NCI-H1048 (cell line): ENCODE measurements at places on chromosomes 12 and 14.

- DNase-seq: peak; percentile 4
Observed at GRCh38 chr14:88013750-88014349, 8.9 kb downstream of the GPR65 start.

DNA sequence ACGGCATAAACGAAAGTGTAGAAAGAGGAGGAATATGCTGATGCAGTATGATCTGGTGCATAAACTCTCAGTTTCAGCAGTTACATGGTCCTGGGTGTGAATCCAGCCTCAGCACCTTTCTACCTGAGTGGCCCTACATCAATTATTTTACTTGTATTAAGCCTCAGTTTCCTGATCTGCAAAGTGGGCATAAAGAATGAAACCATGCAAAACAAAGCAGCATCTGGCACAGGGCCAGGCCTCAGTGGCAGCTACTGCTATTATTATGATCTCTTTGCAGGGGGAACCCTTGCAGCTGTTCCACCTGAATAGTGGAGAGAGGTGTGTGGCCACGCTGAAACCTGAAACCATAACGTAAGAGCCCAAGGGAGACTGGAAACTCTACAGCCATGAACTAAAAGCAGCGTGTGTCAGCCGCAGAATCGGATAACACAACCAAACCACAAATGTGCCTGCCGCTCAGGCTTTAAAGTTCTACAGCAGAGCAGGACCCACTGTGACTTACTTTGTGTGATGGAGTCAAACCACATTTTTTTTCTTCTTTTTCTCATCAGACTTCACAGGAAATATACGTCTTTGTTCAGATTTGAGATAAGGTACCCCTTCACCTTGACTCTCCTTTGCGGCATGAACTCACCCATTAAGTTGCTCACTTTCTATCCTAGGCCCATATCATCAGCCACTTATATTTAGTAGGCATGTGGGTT is 29.2 kb upstream of the FOS start:
- DNase-seq: no peak

- no peak for DNase-seq
Observed at GRCh38 chr14:103762036-103762435, 46.4 kb downstream of the ZFYVE21 start.

DNA sequence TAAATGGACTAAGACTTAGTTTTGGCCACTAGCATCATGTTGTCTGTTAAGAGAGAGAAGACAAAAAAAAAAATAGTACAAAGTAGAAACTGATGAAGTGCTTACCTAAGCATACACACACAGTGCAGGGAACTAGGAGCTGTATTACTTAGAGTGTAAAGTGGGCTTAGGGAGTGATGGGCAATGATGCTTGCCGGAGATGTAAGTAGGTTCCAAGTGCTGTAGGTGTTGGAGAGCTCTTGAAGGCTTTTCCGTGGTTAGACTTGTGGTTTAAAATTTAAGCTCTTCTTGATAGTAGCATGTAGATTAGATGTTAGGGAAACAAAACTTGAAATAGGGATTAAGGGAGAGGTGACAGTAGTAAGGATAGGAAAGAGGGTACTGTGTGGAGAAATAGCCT is 34.7 kb downstream of the MIA2 start:
- DNase-seq: no peak

DNA sequence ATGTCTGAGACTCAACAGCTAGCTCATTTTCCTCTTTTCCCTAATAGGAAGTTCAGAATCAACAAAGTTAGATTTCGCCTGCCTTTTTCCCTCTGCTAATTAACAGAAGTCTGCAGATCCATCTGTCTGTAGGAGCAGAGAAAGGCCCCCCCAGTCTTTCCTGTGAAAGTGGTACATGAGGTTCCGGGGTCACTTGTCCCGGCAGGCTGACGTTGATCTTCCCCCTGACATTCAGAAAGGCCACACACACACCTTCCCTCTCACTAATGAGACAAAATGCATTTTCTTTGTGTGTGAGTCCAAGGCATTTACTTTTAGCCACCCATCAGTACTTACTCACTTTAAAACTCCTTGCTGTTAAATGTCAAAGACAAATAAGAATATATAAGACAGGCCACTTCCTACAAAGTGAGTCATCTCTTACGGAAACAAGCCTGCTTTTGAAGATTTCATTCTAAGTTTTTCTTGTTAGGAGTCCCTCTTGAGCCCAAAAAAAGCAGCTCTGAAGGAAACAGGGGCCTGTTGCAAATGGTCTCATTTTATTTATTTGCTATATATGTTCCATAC is 138.7 kb downstream of the TTC7B start:
- no peak for DNase-seq

- no peak for DNase-seq
Observed at GRCh38 chr14:61322799-61323290, 1.5 kb downstream of the PRKCH start.

- no peak for DNase-seq
Observed at GRCh38 chr12:2856051-2856450, 788 bp downstream of the TEX52 start.

GRCh38 chr14:100688051-100688450 is 38.6 kb upstream of the DLK1 start:
- no peak for DNase-seq

DNA sequence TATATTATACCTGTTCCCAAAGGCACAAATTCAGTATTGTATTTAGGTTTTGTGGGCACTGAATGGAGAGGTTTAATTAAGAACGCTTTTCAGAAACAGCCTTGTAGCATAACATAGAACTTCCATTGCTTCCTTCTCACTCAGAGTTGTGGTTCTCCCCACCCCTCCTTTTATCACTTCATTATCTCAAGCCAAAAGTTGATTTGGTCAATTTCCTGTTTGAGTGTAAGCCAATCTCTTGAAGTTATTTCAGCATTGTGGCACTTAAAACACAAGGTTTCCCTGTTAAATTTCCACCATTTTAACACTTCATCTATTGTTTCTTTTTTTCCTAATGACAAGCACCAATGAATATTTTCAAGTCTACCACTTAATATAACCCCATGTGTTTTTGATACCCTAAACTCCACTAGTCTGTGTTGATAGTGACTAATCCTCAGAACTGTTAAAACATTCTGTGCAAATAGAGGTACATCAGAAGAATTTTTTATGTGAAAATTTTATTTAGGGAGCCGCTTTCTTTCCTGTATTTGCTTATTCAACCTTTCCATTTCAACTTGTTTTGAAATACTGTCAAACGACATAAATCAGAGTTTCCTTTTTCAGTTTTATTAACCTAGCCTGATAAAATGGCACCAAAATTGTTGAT is 340.1 kb downstream of the BCAT1 start:
- no peak for DNase-seq

- no peak for DNase-seq
Observed at GRCh38 chr12:17884581-17884980, 205.4 kb downstream of the RERGL start.

- DNase-seq: no peak
Observed at GRCh38 chr14:36344211-36344610, 23.8 kb upstream of the MBIP start.

DNA sequence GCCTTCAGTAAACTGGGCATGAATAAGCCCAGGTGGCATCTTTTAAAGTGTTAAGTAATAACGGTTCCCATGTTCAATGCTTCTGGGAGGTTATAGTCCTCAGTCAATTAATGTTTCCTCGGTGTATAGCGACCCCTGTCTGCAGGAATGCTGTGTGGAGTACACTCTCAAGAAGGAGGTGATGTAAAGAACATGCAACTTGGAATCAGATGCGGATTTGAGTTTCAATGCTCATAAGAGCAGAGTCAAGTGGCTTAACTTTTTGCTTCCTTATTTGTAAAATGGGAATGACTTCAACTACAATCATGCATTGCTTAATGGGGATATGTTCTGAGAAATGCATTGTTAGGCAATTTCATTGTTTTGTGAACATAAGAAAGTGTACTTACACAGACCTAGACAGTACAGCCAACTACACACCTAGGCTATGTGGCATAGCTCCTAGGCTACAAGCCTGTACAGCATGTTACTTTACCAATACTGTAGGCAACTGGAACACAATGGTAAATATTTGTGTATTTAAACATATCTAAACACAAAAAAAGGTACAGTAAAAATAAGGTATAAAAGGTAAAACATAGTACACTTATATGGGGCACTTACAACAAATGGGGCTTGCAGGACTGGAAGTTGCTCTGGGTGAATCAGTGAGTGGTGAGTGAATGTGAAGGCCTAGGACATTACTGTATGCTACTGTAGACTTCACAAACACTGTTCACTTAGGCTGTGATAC is 6.7 kb upstream of the MRPS35 start:
- DNase-seq: peak; percentile 44

DNA sequence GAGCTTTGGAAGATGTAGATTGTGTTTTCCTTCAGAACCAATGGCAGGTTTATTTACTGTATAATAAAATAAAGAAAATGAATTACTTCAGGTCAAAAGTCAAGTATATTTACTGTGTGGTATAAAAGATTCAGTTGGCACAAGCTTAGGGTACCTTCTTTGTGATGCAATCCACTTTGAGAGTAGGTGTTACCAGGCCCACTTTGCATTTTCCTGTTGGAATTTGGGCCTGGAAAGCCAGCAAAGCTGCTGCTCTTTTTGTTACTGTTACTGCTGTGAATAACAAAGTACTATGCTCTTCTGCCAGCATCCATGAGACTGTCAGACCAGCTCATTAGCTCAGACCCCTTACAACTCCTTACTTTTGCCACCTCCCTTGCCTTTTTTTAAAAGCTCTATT is 649.0 kb upstream of the SEL1L start:
- no peak for DNase-seq

DNA sequence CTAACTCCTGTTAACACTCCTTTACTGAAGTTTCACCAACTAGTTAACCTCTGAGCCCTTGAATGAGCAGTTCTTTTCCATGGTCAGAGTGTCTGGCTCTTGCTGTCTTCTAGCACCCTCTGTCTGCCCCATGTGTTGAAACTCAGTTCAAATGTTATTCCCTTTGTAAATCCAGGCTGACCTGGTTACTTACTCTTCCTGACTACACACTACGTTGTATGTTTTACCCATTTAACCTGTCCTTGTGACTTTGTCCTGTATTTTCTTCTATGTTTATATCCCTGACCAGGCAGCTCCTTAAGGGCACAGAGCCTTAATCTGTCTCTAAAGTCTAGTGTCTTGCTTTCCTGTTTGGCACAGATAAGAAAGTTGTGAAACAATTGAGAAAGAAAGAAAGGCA is 389.0 kb upstream of the RPL10L start:
- DNase-seq: no peak

DNA sequence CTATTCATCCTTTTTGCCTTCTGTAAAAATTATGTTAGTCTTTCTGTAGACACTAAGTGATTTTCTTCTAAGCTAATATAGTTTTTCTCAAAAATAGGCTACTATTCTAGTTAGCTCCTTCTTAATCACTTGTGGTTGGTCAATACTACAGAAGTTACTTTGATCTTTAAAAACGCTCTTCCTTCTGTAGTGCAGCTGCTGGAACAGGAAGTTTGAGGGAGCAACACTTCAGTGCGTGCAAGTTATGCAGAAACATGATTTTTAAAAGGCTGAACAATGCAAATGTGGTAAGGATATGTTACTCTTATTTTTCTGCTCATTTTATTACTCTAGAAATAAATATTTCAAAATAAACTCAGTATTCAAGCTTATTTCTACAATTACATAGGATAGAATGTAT is 11.1 kb upstream of the RERGL start:
- DNase-seq: no peak

DNA sequence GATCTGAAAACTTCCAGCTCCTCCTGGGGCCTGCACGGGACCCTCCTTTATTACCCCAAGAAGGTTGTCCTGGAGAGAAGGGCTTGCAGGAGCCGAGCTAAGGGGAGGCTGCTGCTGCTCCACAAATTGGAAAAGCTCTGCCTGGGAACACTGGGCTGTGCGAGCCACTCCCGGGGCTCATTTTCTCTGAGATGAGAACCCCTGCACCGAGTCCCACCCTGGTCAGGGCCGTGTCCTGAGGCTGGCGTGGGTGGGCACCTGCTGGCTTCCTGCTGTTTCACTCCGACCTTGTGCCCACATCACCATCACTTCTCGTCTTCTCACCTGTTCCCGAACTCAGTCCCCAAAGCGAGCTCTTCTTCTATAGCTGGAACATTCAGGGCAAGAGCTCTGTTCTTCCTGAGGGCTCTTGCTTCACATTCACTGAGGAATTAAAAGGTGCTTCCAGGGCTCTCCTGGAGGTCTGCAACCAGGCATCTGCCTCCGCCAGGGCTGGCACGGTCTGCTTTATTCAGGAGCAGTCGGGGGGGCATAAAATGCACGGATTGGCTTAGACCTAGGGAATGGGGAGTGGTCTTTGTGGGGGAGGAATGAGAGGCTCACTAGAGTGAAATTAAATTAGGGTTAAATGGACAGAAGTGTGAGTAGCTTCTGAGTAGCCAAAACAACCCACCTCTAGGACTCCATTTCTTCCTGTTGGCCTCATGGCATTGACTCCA is 98.5 kb downstream of the ADGRD1 start:
- no peak for DNase-seq

- no peak for DNase-seq
Observed at GRCh38 chr12:60035835-60036234, 440.0 kb downstream of the SLC16A7 start.

GRCh38 chr12:1217191-1217949 is 226.3 kb downstream of the ERC1 start:
- no peak for DNase-seq

DNA sequence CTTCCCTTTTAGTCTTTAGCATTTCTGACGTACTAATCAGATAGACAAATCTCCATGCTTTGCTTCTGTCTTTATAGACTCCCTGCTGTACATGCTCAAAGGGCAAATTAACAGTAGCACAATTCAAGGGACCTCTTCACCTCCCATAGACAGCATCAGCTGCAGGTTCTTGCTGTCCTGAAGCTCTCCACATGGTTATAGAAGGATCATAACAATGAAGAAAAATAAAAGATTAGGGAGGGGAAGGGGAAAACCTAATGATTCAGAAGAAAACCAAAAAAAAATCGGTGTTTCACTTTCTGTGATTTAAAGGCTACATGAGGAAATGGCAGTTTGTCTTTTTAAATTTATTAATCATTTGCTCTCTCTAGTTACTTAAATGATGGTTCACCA is 155.5 kb downstream of the PTCSC3 start:
- DNase-seq: no peak

- DNase-seq: no peak
Observed at GRCh38 chr14:92597906-92598905, 84.6 kb downstream of the RIN3 start.

DNA sequence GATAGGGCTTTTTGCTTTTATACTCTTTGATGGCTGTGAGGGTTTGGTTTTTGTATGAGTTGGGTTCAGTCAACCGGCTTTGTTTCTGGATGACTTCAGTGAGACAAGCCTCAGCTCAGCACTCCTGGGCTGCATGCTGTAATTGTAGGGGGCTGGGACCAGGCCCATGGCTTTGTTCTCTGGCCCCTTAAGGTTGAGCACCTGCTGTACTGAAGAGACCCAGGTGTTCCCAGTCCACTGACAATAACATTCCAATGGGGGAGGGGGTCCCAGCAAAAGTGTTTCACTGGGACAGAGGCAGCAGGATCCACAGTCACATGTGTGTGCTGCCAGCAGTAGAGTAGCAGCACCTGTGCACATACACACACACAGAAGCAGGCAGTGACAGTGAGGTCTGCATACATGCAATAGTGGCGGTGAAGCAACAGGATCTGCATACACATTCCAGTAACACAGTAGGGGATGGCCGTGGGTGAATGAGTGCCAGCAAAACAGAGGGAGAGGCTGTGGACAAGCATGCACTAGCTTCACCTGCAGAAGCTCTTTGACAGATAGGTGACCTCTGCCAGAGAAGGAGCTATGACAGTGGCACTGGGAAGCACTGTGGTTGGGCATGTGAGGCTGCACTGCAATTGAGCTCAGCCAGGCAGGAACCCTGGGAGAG is 240.4 kb downstream of the ASCL1 start:
- DNase-seq: no peak
